ENCODE measurements at places on chromosomes 1 and 21. TPM values are rescaled to one million over a fixed set of nuclear protein-coding genes. Genes with fewer than 3 reads are reported as not detected.

DNA sequence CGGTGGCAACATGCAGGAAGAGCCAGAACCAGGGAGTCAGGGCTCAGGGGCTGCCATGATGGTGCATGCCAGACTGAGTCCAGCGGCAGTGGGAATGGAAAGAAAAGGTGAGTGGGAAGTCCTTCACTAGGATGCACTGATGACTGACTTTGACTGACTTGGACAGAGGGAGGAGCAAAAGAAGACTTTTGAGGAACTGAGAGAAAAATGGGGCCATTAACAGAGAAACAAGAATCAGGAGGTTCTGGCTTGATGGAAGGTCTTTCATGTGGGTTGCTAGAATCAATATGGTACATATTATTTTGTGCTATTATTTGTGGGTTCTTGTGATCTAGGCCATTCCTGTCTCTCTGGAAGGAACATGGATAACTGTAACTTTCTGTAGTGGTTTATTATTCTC, 454.6 kb upstream of the PROX1 start:
- no peak for DNase-seq

PLCH2 gene
- 2.5 TPM for total RNA-seq

DNA sequence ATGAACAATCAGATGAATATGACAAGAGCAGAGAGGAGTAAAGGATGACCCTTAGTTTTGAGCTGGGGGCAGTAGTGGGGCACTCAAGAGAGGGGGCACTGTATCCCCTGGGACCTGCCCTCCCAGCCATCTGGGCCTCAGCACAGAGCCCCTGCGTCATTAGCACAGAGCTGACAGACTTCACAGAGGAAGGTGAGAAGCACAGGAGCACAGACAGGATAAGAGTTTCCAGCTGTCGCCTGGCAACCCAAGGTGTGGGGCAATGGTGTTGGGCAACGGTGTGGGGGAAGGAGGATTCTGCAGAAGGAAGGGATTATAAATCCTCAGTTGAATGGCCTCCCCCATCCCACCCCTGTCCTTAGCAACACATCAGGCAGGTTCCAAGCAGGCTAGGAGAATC, 30.2 kb downstream of the RAB3B start:
- DNase-seq: no peak

DNA sequence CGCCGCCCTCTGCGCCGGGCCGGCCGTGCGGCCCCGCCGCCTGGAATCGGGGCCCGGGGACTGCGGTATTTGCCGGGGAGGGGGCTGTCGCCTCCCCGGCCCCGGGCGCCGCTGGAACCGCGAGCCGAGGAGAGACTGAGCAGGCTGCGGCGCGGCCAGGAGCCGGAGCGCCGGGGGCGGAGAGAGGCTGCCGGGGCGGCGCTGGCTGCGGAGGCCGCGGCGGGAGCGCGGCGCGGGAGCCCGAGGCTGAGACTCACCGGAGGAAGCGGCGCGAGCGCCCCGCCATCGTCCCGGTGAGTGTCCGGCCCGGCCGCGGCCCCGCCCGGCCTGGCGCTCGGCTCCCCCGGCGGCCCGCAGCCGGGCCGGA, 746 bp downstream of the DYRK1A start:
- no peak for DNase-seq

DNA sequence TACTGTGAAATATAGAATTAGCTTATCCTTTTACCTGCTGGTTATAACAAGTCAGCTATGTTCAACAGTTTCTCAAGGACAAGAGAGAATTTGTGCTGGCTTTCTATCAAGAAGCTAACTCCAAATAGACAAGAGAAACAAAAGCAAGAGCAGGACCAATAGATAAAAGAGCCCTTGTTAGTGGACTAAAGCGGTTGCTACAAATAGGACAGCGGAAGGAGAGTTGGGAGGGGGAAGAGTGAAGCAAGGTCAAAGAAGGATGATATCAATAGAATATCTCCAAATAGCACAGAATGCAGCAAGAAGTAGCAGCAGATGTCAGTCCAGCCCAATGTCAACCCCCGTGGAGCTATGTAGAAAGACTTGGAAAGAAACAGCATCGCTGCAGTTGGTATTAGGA, 53.0 kb upstream of the AKT3 start:
- no peak for DNase-seq

PLA2G2C gene
- not detected for total RNA-seq

DNA sequence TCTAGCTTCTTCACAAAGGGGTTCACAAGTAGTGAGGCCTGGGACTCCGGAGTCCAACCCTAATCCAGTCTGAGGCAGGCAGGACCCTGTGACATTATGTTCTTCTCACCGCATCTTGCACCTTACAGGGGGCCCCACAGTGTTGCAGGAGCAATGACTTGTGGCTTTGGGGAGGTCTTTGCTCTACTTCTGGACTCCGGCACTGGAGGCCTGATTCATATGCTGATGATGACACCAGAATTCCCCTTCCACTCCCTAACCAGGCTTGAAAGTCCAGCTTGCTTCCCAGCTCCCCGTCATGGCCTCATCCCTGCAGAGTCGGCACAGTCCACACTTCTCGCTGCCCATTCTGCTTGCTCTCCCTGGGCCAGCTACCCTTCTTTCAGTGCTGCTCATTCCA, 96.3 kb upstream of the SLC44A3 start:
- no peak for DNase-seq

DNA sequence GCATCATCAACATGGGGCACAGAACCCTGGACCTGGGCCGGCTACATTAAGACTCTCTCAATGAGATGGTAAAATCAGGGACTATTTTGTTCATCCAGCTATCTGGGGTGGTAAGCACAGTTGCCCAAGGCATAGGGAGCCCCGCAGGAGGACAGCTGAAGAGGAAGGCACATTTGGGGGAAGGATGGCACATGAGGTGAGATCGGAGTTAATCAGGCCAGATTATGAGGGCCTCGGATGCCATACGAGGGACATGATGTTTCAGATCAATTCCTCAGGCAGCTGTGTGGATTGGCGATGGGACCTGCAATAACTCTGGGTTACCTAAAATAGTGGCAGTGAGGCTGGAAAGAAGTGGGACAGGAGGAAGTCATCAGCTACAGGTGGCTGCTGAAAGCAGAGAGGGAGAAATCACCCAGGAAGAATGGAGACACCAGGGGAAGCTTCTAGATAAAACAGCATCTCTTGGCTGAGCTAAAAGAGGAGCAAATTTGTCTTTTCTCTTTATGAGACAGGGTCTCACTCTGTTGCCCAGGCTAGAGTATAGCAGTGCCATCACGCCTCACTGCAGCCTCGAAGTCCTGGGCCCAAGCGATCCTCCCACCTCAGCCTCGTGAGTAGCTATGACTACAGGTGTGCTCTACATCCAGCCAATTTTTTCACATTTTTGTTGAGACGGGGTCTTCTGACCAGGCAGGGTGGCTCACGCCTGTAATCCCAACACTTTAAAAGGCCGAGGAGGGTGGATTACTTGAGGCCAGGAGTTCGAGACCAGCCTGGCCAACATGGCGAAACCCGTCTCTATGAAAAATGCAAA, 21.1 kb downstream of the TOMM20 start:
- no peak for DNase-seq

PYHIN1 gene
- 24.2 TPM for total RNA-seq

TMEM51 gene
- total RNA-seq: 0.11 TPM

DNA sequence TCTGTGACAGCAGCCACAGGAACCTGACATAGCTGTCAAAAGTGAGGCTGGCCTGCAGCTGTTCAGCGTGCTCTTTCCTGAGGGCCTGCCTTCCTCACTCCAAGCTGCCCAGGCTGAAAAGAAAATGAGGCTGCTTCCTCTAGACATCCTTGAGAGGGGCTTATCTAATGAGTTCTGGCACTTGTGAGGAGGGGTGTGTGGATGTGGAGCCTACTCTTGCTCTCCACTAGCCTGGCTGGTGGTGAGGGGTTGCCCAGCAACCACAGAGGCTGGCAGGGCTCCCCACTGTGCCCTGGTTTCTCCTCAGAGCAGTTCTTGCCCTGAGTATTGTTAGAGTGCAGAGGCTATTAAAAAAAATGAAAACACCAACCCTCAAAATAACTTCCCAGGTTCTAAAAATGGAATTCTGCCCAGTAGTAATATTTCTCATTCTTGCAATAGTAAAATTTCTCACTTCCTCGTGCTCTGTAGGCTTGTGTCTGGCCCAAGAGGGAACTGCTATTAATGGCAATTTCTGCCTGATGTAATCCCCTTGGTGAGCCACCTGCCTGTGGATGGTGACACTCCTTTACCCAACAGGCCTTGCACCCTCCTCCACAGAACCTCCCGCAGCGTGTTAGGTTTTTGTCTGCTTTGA, 52.6 kb upstream of the EPS8L3 start:
- DNase-seq: no peak

DNA sequence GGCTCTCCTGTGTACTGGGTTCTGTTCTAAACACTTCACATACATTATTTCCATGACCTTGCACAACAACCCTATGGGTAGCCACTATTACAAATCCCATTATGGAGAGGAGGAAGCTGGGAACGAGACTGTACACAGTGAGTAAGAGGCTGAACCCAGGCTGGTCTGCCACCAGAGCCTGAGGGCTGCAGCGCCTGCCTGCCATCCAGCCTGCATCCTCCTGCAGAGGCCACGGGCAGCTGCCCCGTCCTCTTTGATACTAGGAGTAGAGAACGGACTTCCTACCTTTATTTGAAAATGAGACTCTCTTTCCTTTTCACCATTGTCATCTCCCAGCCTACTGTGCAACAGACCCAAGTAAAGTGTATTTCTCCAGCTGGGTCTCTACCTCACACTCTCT, 370.0 kb downstream of the HHAT start:
- DNase-seq: no peak

DNA sequence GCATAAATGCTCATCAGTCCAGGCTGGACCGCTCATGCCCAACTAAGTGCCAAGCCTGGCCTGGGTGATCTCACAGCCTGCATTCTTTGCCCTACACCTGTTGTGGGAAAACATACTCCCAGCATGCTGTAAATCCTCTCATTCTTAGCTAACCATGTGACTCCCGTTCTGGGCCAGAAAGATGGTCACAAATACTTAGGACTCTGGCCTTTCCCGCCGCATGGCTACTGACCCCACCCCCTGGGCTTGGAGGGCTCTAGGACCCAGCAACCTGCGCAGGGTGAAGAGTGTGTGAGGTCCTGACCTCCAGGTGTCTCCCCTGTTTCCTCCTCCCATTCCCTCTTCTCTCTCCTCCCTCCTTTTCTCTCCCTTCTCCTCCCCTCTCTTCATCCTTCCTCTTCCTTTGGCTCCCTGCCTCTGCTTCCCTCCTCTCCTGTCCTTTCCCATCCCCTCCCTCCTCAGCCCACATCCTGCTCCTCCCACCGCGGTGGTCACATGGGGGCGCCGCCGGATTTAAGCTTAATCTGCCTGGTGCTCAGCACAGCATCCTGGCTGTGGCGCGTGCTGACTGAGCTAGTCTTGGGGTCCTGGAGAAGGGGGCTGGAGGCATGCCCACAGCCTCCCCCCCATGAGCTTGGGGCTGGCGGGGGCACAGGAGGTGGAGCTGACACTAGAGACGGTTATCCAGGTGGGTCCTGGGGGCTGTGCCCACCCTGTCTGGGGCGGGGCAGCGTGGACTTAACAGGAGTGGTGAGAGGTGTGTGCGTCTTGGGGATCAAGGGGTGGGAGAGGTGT, at the start of gene CROCC:
Gene CROCC (plus strand): TSS at position 541 of the 795 bp plus-strand sequence. CDS start 88 bp downstream, at position 629.
- DNase-seq: peak; percentile 31

TNFSF4 gene
- 28.4 TPM for total RNA-seq

GRCh38 chr21:42785666-42786427, 93.5 kb downstream of the WDR4 start:
- DNase-seq: no peak

GOLT1A gene
- total RNA-seq: not detected

ITPKB gene
- 37.7 TPM for total RNA-seq

Data from CD8-positive, alpha-beta memory T cell (primary cell).